ENCODE measurements at places on chromosomes 6 and 20.

- no peak for DNase-seq
Measured at GRCh38 chr6:15350386-15351083, 104.7 kb downstream of the JARID2 start.

GRCh38 chr20:23634985-23635767 is 2.6 kb downstream of the CST3 start:
- DNase-seq, result no peak

GRCh38 chr20:21684671-21685070 is 20.8 kb upstream of the PAX1 start:
- no peak for DNase-seq

DNA sequence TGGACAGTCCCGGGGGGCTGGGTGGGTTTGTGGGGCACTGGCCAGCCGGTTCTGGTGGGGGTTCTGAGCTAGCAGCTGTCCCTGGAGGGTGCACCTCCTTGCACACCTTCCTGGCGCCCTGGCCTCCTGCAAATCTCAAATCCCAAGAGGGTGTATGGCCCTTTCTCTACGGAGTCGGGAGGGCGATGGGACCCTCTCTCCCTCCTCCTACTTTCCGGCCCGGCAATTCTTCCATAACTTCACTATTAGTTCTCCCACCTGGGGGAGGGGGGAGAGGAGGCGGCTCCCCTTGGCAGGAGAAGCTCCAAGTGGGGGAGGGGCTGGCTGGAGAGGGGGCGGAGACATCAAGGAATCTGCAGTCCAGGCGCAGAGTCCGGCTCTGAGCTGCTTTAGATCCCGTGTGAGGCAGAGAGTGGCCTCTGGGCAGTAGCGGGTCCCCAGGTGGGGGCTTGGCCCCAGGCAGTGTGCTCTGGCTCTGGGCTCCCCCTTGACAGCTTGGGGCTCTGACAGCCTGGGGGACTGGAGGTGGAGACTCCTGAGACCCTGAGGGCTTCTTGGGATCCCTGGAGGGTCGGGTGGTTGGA is 1.4 kb upstream of the LAMA5 start:
- no peak for DNase-seq

GRCh38 chr20:43744966-43745730 is 18.3 kb upstream of the GTSF1L start:
- DNase-seq, result no peak

DNA sequence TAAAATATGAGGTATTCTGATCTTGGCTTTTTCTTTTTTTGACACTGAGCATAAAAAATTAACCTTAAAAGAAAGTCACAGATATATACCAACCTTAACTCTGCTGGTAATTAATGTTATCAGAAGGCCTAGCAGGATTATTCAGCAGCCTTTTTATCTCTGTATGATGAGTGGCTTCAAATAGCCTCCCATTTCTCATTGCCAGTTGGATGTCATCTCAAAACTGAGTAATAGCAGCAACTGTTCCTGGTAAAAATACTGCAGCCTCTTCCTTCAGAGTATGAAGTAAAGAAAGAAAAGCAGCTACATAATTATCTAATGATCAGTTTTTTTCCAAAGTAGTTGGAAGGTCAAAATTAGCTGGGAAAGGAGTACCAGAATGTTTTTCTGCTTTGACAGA is 24.9 kb upstream of the HDGFL1 start:
- no peak for DNase-seq

- DNase-seq, result no peak
Measured at GRCh38 chr20:33250666-33251065, 14.9 kb downstream of the BPIFA1 start.

DNA sequence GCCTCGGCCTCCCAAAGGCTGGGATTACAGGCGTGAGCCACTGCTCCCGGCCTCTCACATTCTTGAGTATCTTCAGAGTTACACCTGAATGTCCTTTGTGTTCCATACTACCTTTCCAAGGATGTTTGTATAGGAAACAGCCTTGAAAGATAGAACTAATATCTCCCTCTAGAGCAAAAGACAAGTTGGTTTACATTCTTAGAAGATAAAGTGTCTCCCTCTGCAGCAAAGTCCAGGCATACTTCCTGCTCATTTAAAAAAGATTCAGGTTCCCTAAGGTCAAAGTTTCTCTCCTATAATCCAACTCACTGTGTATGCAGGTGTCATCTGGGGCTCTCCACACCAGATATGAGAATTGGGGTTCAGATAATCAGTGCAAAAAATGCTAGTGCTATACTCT is 224.4 kb downstream of the TPBG start:
- no peak for DNase-seq

DNA sequence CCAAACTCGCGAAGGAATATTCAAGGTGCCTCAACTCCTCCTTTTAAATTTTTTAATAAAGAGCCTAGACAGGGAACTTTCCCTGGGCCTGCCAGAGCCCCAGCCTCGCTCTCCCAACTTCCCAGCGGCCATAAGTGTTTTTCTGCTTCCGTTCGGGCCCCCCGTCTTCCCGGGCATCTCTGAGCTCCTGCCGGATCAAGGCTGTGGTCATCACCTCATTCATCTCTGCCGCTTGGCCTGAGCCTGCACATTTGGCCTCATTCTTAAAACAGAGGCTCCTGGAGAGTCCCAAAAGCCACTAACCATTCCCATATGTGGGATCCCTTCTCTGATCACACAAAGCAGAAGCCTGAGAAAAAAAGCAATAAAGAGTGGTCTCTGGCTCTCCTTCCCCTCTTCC is 969.1 kb upstream of the DEFB115 start:
- no peak for DNase-seq

- no peak for DNase-seq
Measured at GRCh38 chr6:129793447-129793846, 67.7 kb downstream of the TMEM244 start.

- DNase-seq, result peak; percentile 92
Measured at GRCh38 chr20:10034717-10035571, at the start of gene ANKEF1. ANKEF1 (plus strand) TSS chr20:10034987; CDS start chr20:10038302, 3,315 bp downstream.

DNA sequence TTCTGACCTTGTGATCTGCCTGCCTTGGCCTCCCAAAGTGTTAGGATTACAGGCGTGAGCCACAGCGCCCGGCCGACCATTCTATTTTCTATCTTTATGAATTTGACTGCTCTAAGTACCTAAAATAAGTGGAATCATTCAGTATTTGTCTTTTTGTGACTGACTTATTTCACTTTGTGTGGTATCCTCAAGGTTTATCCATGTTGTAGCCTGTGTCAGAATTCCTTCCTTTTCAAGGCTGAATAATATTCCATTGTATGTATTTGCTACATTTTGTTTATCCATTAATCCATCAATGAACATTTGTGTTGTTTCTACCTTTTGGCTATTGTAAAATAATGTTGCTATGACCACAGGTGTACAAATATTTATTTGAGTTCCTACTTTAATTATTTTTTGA is 4.9 kb upstream of the TJAP1 start:
- DNase-seq, result no peak

DNA sequence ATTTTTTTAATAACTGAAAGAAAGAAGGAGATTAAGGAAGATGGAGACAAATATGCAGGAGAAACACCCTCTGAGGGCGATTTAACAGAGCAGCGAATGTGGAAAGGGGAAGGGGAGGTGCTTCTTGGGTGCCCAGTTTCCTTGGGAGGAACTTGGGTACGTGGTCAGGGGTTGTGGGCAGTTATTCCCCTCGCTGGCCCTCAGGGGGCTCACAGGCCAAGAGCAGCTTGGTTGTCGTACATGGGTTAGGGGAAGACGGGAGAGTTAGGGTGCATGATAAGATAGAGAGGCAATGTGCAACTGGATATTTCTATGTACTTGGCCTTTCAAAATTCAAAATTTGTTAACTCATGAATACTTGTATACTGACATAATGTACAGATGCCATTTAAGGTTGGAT is 7.0 kb upstream of the TUBB2A start:
- no peak for DNase-seq

DNA sequence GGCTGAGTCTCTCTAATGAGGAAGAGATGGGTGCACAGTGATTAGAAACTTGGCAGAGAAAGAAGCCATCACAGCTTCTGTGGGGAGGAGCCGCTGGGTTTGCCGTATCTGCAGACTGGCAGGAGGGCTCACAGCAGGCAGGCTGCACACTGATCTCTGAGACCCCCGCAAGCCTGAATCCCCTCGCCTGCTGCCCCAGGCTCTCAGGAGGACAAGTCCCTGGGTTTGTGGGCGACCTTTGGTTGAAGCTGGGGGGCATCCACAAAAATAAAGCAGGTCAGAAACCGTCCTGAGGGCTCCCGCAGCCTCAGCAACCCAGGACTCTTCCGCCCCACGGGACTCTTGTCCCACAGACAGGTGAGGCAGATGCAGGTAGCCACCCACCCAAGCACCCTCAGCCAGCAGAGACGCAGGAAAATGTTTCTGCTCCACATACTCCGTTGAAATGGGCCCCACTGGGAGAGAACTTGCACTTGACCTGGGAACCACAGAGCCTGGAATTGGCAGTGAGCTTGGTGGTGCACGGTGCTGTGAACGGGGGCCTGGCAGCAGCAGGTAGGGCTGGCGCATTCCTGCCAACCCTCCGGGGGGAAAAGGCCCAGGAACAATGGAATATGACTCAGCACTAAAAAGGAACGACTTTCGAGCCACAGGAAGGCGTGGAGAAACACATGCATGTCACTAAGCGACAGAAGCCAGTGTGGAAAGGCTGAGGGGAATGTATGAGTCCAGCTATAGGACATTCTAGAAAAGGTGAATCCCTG is 89.9 kb downstream of the YTHDF1 start:
- DNase-seq, result no peak

DNA sequence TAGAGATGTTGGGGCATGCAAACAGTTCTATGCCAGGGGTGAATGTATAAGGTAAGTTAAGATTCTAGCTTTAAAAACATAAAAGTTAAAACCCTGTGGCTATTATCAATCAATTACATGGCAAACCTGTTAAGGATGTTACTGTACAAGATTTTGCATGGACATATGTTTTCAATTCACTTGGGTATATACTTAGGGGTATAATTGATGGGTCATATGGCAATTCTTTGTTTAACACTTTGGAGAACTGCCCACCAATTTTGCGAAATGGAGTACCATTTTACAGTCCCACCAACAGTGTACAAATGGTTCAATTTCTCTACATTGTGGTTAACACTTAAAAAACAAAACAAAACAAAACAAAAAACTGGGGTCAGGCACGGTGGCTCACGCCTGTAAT is 9.4 kb upstream of the NCOA3 start:
- DNase-seq, result no peak

- no peak for DNase-seq
Measured at GRCh38 chr6:87261534-87261933, 60.9 kb upstream of the SMIM8 start.

- no peak for DNase-seq
Measured at GRCh38 chr6:115071962-115072361, 729.1 kb upstream of the HS3ST5 start.

DNA sequence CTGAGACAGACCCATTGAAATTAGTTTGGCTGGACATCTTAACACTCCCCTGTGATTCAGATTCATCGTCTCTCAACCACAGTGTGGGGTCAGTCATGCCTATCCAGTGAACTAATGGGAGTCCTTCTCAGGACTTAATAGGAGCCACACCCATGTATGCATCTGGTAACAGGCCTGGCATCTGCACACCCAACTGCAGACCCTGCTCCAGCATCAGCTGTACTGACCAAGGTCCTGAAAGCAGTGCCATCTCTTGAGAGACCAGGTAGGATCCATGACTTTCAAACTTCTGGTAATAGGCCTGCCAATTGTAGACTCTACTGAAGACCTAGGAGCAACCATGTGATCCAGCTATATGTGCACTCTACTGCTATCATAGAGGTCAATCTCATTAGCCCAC is 363.6 kb upstream of the POU3F2 start:
- DNase-seq, result no peak
